Midbrain (tissue), 1 donor: ENCODE measurements at places on chromosomes 6 and 20.

DNA sequence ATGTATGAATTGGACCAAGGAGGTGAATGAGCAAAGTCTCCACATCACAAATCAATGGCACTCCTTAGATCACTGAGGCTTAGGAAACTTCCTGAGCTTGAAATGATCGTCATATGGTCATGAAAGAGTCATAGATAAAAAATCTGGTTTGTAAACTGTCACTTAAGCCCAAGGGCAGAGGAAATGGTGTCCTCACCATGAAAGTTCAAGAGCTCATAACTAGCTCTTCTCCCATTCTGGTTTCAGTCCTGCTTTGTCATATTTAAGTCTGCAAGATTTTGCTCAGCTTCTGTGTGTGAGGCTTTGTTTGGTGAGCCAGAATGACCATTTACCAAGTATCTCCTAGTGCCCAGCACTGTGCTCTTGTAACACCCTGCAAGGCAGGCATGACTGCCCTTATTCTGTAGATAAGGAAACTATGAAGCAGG, 60.5 kb downstream of the GJA10 start:
- no peak for DNase-seq

- DNase-seq, result no peak
These were observed 38.7 kb downstream of the SYNE1 start for GRCh38 chr6:152598421-152598820.

DNA sequence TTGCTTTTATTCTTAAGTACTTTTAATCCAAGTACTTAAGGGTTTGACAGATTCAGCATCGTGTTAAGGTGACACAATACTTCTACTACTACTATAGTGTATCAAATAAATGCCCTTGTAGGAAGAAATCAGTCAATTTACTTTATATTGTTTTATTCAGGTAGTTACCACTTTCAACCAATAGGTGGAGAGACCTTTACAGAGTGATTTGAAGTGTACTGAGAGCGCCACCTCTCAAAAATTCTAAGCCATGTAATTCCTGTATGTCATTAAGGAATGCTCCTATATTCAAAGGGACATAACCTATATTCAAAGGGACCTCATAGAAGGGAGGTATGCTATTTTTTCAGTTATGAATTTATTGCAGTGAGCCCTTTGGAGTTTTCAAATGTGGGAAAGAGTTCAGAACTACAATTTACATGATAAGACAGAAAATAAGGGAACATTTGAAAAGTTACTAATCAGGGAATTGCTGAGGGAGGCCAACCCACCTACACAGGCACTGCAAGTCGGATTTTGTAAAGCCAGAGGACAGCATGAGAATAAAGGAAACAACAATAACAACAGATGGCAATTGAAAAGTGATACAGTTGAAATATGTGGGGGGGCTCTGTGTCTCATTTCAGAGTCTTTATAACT, 955.6 kb downstream of the TBC1D32 start:
- no peak for DNase-seq

DNA sequence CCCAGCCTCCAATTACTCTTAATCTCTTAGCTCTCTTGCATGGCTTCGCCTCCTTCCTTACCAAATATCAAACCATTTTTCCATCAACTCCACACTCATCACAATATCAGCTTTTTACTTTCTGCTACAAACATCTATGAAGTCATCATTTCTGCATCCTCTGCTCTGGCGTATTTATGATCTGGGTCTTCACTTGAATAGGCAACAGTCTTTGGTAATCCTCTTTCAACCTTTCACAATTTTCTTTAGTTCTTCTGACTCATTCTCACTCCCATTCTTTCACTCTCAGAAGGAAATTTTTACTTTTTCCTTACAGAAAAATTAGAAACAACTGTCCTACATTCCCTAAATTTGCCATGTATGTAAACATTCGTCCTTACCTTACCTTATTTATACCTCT, 522.4 kb downstream of the HDGFL1 start:
- no peak for DNase-seq

DNA sequence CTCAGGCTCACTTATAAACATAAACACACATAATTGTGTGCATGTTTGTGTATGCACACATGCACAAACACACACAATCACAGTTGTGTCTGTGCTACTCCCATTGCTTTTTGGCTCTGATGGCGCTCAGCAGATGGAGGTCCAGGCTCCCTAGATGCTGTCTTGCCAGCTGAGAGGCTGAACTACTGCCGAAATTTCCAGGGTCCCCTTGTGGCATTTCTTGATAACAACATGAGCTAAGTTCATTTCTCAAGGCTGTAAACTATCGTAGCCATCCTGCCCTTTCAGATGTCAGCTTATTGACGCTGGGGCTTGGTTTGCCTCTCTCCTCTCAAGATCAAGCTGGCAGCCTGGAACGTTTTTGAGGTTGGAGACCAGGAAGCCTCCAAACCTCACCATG, 313.9 kb upstream of the RNF24 start:
- DNase-seq, result no peak

DNA sequence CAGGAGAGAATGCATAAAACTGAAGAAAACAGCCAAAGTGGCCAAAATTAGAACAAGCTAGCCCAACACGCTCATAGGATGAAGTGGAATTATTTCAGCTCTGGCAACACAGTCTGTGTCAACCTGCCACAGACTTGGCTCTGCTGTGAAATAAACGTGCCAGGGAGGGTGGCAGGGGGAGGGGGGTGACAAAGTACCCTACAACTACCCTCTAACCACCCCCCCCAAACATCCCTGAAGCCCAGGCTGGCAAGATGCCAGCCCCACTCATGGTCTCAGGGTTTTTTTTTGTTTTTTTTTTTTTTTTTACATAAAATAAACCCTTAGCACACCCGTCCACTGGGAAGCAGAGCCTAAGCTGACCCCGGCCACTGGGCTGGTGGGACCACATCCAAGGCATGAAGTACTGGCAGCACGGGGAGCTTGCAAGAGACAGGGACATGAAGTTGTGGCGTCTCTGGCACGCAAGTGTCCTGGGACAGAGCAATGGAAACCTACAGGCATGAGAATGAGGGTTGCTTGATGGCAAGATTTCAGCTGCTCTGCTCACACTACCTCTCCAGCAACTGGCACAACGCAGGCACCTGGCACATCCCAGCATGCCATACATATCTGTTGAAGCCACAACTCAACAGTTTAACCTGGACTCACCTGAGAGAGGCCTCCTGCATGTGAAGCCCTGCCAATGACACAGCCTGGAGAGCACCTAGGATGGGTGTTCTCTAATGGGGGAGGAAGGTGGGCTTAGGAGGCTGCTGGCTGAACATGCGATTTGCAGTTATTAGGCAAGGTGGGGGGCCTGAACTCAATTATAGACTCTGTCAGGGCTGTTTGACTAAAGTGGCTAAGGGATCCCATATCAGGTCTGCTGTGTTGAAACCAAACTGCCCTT, 76.4 kb downstream of the TRAM2 start:
- DNase-seq, result no peak

DNA sequence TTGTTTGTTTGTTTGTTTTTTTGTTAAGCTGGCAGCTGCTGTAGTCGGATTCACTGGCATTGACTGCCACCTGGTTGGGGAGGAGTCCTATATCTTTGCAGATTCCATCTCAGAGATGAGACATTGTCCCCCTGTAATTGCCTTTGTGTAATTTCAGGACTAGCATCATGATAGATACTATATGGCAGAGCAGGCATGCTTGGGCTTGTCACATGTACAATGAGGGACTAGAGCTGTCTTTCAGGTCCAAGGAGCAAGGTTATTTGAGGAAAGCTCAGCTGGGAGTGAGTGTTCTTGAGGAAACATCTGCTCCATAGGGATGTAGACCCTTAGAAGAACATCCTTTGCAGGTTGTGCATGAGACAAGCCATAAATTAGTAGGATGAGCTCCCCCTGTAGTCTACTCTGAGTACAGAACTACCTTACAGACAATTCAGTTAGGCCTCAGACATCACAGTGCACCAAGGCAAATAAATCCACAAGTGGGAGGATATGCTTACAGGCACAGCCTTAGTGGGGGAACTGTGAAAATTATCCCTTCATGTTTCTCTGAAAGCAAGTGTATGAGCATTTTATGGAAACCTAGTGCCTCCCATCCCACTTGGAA, 62.1 kb downstream of the BMP2 start:
- no peak for DNase-seq

DNA sequence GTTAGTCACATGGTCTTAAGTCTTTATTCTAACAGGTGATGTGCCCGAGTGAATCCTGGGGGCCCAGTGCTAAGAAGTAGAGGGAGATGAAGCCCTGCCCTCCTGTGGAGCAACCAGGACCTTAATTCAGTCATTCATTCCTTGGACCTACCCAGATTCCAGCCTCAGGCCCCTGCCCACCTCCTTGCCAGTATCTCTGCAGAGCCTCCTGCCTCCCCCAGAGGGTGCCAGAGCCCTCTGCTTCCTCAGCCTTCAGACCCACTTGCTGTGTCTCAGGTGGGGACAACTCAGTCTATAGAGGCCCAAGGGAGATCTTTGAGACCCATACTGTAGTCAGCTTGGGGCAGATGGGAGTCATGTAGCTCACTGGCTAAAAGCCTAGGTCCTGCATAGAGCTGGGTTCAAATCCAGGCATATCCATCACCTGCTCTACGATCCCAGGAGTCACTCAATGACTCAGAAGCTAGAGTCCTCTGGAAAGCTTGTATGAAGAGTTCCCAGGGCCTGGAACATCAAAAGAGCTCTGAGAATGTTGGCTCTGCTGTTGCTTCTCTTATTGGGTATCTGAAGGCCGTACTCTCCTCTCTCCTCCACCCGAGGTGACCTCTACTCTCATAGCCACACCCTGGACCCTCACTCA, 3.9 kb upstream of the SIGLEC1 start:
- no peak for DNase-seq

DNA sequence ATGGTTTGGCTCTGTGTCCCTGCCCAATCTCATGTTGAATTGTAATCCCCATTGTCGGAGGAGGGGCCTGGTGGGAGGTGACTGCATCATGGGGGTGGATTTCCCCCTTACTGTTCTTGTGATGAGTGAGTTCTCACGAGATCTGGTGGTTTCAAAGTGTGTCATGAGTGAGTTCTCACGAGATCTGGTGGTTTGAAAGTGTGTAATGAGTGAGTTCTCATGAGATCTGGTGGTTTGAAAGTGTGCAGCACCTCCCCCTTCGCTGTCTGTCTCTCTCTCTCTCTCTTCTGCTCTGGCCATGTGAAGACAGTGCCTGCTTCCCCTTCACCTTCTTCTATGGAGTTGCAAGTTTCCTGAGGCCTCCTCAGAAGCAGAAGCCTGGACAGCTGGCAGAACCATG, 87.6 kb downstream of the MYLK4 start:
- no peak for DNase-seq

GRCh38 chr6:139256087-139256486, 35.7 kb downstream of the TXLNB start:
- no peak for DNase-seq

DNA sequence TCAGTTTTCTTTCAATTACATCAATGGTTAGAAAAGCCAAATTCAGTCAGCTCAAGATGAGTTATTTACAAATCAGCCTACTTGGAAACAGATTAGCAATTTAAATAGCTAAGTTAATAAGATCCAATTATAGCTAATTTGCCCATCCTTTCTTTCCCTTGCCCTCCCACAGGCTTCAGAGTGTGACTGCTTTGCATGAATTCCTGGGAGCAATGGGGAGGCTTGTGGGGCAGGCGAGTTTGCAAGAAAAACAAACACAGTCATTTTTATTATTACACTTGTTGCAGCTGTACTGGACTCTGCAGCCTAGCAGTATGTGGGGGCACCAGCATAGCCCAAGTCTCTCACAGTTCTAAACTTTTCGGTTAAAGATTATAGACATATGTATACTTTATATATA, 219.0 kb downstream of the NKAIN2 start:
- DNase-seq, result no peak

DNA sequence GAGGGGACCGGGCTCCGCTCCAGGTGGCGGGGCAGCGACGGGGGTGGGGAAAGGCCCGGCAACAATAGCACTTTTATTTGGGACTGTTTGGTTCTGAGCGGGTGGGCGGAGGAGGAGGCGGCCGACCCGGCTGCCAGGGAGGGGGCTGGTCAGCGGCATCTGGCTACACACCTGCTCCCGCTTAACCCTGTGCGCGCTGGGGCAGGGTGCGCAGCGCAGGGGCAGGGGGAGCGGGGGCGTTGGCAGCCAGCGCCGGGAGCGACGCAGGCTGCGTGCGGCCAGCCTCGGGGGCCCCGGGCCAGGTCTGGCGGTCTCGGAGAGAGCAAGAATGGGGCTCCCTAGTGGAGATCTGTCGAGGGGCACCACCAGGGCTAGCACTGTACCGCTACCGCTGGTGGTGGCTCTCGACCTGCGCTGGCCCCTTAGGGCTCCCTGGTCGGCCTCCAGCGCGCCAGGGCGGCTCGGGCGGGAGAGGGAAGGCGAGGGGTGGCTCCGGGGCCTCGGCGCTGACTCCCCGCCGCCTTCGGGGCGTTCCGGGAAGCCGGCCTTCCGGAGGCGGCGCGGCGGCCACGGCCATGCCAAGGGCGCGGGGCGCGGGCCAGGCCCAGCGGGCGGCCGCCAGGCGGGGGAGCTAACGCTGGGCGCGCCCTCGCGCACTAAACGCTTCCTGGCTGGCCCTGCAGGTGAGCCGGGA, 92.4 kb downstream of the NCR2 start:
- DNase-seq, result peak; percentile 30

- no peak for DNase-seq
These were observed 27.9 kb upstream of the TMEM217 start for GRCh38 chr6:37285861-37286311.

DNA sequence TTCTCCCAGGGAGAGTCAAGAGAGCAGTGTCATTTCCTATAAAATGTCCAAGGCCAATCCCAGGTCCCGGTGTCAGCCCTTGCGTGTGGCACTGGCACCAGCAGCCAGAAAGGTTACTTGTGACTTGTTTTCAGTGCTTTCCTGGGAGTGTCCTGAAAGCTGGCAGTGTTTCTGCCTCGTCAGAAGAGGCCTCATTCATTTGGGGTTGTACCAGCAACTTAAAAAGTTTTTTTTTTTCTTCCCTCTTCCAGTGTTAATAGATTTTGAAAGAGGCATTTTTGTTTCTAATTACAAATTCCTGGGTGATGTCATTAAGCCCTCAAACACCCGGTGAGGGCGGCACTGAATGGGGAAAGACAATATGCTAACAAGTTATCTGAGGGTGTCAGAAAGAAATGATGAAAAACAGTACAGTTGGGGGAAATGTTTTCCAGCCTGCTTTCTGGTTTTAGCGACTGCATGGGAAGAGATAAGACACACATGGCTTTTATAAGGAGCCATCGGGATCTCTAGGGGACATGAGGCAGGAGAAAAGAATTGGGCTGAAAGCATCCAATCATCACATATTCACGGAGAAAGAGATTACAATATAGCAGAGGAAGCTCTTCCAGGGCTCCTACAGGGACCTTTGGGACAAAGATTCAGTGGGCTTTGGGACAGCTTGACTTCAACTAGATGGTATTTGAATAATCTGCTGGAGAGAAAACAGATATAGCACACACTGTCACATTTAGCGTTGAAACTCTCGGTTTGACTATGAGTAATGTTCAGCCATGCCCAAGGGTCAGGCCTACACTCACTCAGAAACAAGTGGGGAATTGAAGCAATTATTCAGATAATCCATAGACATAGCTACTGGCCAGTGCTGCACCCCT, 153.0 kb downstream of the BCAS1 start:
- peak; percentile 32 for DNase-seq

- DNase-seq, result no peak
These were observed 6.7 kb downstream of the TGIF2 start for GRCh38 chr20:36579996-36580545.
